ENCODE measurements at places on chromosomes 11 and 22.
A peak's percentile ranks its signal among the peaks of the same experiment; 100 is the strongest.

GRCh38 chr11:31940371-31941037 is 129.4 kb upstream of the PAX6 start:
- DNase-seq = no peak

- peak; percentile 70 for DNase-seq
Observed at GRCh38 chr22:36439481-36440271, 41.8 kb downstream of the TXN2 start.

DNA sequence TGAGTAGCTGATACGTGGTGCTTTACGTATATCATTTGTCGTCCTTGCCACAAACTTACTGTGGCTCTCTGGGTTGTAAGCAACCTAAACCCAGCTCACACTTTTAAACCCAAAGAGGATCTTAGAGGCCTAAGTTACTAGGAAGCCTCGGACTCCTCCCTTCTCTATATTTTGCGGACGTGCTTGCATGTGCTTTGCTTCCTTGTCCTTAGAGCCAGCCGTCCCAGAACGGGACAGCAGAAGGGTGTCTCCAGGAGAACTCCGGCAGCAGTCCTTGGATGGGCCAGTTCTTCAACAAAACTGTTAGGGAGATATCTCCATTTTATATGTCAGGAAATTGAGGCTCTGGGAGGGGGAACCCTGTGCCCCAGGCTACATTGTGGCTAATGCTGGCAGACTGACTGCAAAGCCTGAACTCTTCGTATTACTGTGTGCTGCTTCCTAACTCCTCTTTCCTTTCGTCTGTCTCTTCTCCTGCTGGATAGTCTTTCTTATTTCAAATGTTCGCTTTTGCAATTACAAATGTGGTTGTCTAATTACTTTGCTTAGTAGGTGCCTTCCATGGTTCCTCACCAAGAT is 33.8 kb downstream of the TNRC6B start:
- DNase-seq = no peak

- no peak for DNase-seq
Observed at GRCh38 chr22:43260331-43261231, 73.6 kb upstream of the TTLL12 start.

GRCh38 chr11:117960406-117960805 is 25.8 kb upstream of the IL10RA start:
- DNase-seq = no peak

GRCh38 chr11:128506999-128507611 is 80.3 kb downstream of the ETS1 start:
- peak; percentile 70 for DNase-seq

DNA sequence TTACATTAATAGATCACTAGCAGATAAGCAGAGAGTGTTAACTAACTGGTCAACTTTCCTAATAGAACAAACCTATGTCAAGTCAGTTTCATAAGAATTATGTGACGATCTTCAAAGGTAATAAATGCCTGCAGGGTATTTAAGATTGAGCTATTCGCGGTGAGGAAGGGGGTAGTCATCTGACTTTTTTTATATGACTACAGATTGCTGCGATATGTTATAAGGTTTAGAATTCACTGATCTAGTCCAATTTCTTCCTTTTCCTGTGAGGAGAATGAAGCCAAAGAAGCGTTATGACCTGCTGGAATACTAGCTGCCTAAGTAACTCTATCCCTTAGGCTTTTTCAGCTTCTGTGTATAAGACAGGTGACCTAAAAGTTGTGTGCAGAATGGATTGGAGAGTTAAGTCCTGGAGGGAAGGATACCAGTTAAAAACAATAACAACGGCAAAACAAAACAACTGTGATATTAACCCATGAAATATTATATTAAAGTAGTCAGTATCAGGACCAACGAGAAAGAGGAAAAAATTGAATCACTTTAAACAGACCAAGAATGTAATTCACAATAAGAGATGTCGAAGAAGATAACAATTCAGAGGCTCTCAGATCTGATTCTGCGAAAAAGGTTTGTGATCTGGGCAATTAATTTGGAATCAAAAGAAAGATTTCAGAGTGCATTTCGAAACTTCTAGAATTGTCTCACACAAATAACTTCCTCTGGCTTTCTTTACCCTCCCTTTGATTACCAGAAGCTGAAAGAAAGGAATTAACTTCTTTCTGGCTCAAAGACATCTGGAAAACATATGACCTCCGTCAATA is 630 bp downstream of the CASP4 start:
- DNase-seq = no peak

DNA sequence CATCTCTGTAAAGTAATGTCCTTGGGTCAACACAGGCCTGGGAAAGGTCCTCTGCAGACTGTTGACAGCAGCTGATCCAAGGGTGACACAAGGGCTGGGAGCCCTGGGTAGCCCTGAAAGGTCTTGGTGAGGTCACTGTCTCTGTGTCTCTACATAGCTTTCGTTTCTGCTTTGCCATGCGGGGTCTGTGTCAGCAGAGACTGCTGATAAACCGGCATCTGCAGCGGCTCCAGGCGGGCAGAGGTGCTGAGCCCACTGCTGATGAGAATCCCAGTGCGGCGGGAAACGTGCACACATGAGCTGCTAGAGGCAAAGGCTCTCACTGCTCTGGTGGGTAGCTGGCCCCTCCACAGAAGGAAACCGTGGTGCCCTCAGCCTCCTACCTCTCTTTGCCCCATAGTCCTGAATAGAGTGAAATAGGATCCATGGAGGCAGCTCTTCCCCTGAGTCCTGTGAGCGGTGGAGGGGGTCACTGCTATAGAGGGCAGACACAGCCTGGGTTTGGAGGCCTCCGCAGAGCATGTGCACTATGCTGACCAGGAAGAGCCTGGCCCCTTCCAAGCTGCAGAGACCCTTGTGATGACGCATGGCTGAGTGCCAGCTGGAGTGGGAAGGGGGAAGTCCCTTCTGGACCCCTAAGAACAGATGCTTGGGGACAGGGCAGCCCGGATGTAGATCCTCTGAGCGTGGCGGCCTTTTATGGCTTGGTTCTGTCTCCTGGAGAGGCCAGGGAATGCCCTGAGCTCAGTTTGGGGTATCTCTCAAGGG is 17.8 kb upstream of the ST3GAL4 start:
- DNase-seq = no peak

- DNase-seq = no peak
Observed at GRCh38 chr11:61782841-61783240, 9.6 kb downstream of the TMEM258 start.

GRCh38 chr11:48169717-48170116 is 46.9 kb upstream of the OR4B1 start:
- DNase-seq = no peak

DNA sequence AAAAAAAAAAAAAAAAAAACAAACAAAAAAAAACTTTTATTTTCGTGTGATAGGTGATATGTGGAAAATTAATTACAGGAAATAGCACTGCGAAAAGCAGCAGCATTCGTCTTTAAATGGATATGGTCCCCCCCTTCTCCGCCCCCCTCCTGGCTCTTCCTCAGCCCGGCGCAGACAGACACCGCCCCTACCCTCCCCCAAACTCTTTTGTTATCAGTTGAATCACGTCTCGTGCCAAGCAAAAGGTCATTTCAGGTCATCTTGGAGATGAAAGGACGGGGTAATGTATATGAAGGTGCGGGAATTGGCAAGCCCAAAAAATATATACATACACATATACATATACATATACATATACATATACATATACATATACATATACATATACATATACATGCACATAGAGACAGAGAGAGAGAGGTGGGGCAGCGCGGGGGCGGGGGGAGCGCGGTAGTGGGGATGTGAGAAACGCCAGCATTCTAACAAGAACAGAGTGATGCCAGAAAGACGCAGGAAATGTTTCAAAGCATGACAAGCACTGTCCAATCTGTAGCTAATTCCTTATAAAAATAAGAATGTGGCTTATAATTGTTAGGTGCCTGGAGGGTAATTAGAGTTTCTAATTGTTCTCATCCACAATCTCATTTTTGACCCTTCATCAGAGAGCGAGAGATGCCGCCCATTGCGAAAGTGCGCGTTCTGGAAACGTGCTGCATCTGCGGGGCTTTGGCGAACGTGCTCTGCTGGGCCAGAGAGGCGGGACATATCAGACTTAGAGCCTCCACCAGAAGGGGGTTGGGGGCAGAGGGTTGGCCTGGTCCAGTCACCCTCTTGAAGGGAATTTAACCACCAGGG is 214.5 kb upstream of the UBASH3B start:
- DNase-seq = no peak
